Pancreas (tissue), 10 donors: ENCODE measurements at places on chromosomes 16 and 17.
A peak's percentile ranks its signal among the peaks of the same experiment; 100 is the strongest.

- DNase-seq = no peak
These were observed 6.1 kb downstream of the KIF19 start for GRCh38 chr17:74332017-74332650.

GRCh38 chr17:53560953-53561352 is 261.8 kb upstream of the KIF2B start:
- DNase-seq = no peak

DNA sequence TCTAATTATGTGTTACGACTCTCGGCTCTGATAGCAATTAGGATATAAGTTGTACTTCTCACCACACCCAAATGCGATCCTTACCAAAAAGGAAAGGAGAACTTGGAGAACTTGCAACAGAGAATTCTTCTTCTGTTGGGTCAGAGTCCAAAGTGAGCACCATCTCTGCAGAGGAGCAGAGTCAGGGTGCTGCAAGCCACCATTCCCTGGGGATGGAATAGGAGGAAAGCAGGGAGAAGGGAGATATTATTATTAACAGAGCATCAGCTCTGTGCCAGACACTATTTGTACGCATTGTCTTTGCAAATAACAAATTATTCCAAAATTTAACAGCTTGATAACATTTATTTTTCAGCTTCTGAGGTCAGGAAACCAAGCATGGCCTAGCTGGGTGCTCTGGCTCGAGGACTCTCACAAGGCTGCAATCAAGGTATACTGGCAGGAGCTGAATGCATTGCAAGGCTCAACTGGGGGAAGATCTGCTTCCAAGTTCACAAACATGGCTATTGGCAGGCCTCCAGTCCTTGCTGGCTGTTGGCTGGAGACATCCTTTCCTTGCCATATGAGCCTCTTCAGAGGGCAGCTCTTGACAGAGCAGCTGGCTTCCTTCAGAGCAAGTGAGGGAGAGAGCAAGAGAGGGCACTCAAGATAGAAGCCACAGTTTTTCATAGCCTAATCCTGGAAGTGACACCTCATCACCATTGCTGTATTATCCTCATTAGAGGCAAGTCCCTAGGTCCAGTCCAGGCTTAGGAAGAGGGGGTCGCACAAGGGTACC is 296.2 kb upstream of the CDH5 start:
- DNase-seq = no peak

DNA sequence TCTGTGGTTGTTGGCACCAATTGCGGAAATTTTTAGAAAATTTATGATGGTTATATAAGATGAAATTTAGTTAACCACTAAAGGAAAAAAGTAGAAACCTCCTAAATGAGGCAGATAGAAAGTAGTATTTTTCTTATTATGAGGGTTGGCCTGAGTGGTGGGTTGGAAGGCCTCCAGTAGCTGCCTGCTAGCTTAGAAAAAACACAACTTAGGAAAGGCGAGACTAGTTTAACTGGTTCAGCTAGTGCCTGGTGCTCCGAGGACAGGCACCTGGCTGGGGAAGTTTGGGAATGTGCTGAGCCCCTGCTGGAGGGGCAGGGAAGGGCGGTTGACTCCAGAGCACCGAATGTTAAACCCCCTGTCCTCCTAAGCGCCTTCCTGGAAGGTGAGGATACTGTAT is 19.9 kb downstream of the LDHD start:
- DNase-seq = peak; percentile 71

- no peak for DNase-seq
These were observed 22.5 kb downstream of the CYB5D2 start for GRCh38 chr17:4165301-4166010.

DNA sequence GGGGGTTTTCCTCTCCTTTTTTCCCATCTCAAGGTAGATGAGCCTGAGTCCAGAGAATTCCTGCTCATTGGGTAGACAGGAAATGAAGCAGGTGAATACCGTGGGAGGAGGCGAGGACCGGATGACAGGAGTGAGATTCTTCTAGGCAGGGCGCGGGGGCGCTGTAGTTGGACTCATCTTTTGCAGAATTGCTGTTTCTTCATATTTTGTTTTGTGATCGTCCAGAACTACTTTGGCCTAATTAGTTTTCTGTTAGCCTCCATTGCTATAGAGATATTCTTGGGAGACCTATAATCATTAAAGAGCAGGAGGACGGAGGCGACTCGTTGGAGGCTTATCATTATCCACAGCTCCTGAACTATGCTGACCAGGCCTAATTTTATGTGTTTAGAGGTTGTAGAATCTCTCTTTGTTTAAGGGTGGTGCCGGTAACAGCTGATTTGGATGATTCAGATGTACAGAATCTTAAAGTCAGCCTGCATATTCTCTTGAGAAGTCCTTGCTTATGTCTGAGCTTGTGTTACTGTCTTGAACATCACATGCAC is 650 bp downstream of the ATP6V0A1 start:
- peak; percentile 29 for DNase-seq

GRCh38 chr17:61484174-61484573 is 32.0 kb downstream of the TBX4 start:
- DNase-seq = no peak

DNA sequence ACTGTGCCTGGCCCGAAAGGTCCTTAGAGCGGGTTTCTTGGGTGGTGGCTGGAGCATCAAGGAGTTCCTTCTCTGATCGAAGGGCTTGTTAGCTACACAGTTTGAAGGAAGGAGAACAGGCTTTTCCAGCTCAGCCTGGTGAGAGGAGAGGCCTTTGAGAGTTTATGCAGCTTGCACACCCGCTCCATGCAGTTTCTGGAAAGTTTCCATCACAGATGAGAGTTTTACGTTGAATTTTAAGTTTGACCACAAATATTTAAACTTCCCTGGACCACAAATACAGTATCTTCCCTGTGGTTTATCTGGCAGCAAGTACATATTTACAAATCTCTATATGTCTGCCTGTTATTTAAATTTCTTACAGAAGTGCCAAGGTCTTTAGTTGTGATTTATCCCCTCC is 56.8 kb downstream of the HIC1 start:
- DNase-seq = no peak

DNA sequence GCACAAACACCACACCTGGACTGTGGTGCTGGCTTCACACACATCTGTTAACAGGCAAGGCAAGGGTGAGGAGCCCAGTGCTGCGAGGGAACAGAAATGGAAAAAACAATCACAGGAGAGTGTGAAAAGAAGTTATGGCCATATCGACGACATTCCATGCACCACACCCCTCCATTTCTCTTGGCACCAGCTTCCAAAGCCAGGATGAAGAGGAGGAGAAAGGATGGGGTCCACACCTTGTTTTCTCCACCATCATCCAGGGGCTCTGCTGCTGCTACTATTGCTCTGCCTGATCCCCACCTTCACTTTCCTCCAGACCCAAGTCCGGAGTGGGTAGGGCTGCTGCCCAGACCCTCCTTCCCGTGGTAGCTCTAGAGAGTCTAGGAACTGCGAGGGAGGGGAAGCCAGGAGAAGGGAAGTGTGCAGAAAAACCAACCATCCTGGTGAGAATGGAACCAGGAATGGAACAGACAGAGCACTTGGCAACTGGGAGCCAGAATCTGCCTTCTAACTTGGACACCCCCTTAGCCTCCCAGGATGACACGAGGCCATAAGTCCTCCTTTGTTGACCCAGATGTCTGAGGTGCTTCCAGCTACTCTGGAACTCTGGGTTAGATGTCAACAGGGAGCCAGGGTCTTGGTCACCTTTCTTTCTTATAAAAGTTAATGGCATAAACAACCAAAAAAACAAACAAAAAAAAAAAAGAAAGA is 1.2 kb upstream of the PROCA1 start:
- DNase-seq = no peak

DNA sequence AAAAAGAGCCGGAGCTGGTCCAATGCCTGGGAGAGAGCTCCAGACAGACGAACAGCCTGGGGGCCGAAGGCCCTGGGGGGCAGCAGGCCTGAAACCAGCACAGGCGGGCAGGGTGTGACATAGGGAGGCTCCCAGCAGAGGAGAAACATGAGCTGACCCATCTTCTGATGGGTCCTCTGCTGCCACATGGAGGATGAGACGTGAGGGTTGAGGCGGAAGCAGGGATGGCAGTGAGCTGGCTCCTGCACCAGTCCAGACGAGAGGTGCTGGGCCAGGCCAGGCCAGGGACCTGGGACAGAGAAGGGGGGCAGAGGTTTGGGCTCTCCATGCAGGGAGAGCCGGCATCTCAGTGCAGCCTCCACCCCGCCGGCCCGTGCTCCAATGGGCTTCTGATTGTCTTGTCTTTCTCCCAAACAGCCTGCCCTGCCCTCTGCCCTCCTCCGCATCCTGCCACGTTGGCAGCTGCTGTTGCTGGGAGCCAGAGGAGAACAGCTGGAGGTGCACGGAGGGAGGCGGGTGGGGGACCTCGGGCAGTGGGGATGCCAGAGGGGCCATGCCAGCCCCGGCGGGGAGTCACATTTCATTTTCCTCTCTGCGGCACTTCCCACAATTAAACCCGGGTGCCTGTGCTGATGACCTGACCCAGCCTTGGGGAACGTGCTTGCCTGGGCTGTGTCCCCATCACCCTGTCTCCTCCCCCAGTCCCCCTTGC is 139.1 kb upstream of the GSE1 start:
- DNase-seq = no peak

DNA sequence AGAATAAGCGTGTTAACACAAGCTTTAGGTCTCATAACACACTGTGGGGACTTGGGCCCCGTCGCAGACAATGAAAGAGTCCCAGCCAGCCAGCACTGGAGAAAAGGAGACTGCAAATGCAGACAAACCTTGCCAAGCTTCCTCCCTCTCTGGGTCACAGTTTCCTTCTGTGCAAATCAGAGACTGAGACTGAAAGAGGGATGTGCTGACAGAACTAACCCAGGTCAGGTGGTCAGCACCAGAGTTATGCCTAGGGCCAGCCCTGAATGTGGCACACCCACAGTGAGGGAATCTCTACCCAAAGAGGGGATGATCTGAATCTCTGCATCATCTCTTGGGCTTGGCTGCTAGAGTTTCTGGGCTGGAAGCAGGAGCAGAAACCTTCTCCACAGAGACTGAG is 282.3 kb upstream of the CCL2 start:
- DNase-seq = no peak

DNA sequence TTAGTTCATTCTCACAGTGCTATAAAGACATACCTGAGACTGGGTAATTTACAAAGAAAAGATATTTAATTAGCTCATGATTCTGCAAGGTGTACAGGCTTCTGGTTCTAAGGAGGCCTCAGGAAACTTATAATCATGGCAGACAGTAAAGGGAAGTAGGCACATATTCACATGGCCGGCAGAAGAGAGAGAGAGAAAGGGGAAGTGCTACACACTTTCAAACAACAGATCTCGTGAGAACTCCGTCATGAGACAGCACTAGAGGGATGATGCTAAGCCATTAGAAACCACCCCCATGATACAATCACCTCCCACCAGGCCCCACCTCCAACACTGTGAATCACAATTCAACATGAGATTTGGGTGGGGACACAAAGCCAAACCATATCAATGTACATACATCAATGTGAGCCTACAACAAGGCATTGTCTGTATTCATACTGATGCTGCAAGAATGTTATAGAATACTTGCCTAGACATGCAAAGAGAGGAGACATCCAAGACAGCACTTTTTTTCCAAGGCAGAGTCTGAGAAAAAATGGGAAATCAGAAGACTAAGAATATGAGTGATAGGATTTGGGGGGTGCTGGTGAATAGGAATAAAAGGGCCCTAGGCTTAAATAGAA is 114.8 kb upstream of the XYLT1 start:
- no peak for DNase-seq

DNA sequence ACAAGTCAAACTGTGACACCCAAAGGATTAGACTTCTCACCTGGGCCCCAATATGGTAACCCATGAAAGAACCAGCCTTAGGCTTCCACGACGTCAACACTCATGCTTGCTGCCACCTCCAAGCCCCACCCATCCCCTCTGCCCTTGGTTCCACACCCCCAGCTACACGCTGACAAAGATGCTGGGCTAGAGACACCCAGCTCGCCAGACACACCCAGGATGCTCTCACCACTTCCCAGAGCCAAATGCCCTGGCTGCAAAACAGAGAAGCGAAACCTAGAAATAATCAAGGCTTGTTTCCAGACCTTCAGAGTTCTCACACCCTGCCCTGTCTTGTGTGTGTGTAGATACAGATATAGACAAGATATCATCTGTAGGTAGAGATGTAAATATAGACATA is 26.0 kb upstream of the ADCY9 start:
- DNase-seq = no peak

- DNase-seq = no peak
These were observed 3.1 kb downstream of the PHAF1 start for GRCh38 chr16:67112591-67113399.

DNA sequence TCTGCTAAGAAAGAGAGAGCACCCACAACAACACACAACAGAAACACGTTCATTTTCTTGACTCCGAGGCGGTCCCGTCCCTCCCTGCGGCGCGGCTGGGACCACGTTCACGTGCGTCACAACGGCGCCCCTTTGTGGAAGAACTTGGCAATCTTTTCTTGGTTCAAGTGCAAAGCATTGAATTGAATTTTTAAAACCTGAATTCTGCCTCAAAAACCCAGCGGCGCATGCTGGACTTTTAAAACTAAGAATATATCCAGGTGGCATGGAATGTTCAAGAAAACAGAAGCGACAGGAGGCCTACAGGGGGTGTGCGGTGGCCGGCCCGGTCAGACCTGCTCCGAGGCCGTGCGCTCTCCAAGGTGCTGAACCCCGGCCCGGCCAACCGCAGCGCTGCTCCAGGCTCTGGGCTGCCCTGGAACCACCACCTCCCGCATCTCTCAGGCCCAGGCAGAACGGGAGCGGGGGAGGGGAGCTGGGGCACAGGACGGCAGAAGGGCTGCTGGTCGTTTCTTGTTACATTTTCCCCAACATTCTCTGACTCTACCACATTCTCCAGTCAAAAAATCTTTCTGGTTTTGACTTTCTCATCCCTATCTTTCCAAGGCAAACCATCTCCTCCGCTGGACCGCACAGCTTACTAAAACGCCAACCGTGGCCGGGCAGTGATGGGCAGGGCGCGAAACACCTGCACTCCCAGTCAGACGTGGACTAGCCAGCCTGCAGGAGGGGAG is 3.4 kb upstream of the HEXD start:
- DNase-seq = peak; percentile 68

DNA sequence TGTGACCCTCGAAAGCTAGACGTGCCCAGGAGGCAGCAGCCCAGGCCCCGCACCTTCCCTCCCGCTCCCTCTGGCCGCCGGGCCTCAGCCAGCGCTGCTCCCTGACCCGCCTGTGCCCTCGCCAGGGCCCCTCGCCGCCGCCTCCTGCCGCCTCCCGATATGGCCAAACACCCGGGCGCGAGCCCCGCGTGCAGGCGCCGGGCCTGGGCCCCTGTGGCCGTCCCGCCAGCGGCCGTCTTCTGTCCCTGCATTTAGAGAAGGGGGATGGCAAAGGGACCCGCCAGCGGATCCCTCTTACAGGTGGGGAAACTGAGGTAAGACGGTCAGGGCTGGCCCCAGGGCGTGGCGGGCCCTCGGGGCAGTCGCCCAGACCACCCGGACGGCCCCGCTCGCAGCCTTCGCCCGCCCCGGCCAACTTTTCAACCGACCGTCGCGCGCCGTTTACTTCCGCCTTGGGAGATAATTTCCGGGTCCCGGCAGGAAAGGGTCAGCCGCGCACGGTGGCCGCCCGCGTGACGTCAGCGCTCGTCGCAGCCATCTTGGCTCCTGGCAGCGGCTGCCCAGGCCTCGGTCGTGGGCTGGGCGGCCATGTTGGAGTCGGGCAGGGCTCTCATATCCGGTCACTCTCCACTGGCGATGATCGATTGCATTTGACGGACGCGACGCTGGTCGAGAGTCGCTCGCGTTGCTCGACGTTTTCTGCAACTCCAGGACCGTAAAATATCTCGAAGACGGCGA is 7.0 kb upstream of the GNG13 start:
- DNase-seq = peak; percentile 91
